CD8-positive, alpha-beta memory T cell (primary cell): ENCODE measurements at places on chromosomes 7 and 10. TPM values are rescaled to one million over a fixed set of nuclear protein-coding genes. Genes with fewer than 3 reads are reported as not detected.

Gene FRAT1
- 13.3 TPM for polyA plus RNA-seq

Gene ASZ1
- not detected for polyA plus RNA-seq

Gene MMRN2
- polyA plus RNA-seq = not detected

Gene CYP26C1
- not detected for polyA plus RNA-seq

DNA sequence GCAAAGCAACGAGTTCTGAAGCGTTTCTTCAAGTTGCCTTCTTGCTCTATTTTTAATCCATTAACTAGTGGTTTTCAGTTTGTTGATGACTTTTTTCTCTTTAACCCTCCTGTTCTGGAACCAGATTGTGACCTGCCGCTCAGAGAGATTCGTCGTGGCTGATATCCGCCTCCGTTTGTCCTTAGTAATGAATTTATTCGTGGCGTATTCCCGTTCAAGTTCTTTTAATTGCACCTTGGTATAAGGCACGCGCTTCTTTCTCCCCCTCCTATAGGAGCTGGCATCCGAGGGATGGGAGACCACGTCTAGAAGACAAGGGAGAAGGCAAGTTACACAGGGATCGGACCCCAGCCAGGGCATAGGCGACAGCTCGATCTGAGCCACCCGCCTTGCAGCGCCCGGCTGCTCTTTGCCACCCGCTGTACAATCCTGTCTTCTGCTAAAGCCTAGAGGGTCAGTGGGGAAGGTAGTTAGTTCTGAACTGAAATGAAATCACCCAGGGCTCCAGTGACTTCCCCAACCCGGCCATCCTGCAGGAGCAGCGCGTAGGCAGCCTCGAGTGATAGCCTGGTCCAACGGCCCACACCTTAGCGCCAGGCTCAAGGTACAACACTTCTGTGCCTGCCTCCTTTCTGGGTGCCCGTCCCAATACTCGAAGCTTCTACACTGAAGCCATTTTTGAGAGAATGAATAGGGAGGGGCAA lies 1.6 kb downstream of the HOXA13 start:
- DNase-seq = no peak

GRCh38 chr7:17071866-17072265 lies 190.1 kb upstream of the AGR3 start:
- DNase-seq = no peak

DNA sequence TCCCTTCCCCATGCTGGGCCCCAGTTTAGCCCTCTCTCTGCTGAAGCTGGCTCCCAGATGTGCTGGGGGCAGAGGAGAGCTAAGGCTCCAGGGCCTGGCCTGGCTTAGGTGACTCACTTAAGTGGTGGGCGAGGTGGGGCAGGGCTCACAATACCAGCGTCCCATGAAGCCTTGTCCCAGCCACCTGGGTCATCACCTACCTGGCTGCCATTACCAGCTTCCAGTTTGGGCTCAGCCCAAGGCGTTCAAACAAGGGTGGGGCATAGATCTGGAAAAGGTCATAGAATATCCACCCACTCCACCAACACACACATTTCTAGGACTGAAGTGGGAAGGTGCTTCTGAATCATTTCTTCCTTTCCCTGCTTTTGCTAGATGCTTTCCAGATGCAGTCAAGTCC lies 8.3 kb downstream of the KAZALD1 start:
- no peak for DNase-seq

DNA sequence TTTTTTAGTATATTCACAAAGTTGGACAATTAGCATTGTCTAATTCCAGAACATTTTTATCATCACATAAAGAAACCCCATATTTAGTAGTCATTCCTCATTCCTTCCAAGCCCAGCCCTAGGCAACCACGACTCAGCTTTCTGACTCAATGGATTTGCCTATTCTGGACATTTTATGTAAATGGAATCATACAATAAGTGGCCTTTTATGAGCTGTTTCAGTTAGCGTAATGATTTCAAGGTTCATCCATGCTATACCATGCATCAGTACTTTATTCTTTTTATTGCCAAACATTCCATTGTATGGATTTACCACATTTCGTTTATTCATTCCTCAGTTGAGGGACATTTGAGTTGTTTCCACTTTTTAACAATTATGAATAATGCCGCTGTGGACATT lies 249.2 kb downstream of the DYNC1I1 start:
- no peak for DNase-seq

- peak; percentile 26 for DNase-seq
Measured at GRCh38 chr7:100367676-100368613, 5.3 kb upstream of the PILRA start.

GRCh38 chr7:76278540-76278939 lies 23.9 kb upstream of the HSPB1 start:
- no peak for DNase-seq

DNA sequence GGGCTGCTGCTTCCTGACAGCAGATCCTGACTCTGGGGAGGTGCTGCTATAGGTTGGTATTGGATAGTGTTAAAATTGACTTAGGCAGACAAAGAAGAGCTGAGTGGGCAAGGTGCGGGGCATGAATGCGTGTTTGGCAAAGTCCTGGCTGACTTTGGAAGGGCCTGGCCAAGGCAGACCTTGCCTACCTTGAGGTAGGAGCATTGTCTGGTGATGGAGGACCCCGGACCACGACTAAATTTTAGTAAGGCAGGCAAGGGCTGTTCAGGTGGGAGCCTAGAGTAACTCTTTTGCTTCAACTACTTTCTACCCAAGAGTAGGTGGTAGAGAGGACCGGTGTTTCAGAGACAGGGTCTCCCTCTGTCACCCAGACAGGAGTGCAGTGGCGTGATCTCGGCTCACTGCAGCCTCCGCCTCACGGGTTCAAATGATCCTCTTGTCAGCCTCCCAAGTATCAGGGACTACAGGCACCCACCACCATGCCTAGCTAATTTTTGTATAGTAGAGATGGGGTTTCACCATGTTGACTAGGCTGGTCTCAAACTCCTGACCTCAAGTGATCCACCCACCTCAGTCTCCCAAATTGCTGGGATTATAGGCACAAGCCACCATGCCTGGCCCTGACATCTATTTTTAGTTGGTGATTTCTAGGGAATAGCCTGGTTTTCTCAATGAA lies 12.2 kb upstream of the LAT2 start:
- DNase-seq = no peak

GRCh38 chr10:61175316-61175715 lies 231.3 kb upstream of the RHOBTB1 start:
- DNase-seq = no peak

DNA sequence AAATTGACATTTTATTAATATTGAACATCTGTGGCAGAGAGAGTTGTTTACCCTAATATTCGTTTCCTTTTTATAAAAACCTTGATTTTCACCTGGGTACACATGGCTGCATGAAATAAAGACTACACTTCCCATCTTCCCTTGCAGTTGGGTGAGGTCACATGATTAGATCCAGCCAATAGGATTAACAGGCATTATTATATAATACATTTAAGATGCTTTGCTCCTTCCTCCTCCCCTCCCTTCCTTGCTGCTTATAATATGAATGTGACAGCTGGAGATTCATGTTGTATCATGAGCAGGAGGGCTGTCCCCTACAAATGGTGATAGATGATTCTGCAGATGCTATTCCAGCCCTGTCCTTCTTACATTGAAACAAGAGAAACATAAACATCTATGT lies 146.6 kb downstream of the SH2D4B start:
- no peak for DNase-seq

- DNase-seq = no peak
Measured at GRCh38 chr7:138891446-138891810, 89.8 kb downstream of the KIAA1549 start.

- DNase-seq = no peak
Measured at GRCh38 chr7:18356191-18356645, 139.3 kb upstream of the HDAC9 start.

DNA sequence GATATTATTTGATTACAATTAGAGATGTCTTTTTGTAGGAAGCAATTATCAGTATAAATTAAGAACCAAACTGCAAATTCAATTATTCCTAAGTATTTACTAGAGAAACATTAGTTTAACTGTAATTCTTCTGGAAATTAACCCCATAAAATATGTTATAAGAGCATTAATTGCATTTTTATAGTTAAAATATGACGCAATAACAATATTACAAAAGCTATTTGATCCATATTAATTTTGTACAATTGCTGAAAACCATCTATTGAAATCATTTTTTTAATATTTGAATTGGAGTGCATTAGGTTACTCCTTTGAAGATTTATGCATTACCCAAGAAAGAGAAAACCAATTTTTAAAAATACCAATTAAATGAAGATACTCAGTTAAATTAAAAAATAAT lies 254.8 kb upstream of the LRRTM3 start:
- no peak for DNase-seq

- DNase-seq = no peak
Measured at GRCh38 chr10:118963933-118964332, 65.6 kb upstream of the NANOS1 start.
